ENCODE measurements at places on chromosomes 7 and 10.

DNA sequence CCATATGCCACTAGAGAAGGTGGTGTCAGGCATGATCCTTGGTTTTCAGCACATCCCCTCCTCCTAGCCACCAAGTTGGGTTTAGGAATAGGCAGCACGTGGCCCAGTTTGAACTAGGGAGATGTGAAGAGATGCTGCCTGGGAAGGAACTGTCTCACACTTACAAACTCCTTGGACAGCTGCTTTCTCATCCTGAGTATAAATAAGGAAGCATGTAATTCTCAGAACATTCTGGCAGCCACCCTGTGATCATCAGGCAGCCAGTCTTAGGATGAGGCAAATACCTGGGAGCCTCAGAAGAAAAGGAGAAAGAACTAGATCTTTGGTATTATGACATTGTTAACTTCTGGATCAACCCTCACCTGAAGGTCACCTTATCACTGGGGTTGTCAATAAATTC is 21.3 kb upstream of the XPNPEP1 start:
- no peak for DNase-seq

DNA sequence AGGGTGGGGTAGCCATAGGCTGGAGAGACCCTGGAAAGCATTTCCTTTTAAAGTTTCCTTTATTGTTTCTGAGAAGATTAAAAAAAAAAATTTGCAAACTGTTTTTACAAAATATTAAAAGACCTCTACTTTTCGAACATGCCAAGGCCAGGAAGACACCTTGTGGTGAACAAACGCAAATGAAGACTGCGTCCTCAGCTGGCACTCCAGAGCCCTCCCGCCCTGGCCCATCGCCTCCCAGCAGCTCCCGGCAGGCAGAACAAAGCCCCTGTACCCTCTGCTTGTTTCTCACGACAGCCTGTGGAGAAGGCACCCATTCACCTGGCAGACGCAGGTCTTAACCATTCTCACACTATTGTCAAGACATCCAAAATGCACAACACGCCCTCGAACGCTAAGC is 56.4 kb downstream of the ESYT2 start:
- no peak for DNase-seq

GRCh38 chr7:50068850-50069551 is 24.0 kb downstream of the ZPBP start:
- DNase-seq: peak; percentile 87

DNA sequence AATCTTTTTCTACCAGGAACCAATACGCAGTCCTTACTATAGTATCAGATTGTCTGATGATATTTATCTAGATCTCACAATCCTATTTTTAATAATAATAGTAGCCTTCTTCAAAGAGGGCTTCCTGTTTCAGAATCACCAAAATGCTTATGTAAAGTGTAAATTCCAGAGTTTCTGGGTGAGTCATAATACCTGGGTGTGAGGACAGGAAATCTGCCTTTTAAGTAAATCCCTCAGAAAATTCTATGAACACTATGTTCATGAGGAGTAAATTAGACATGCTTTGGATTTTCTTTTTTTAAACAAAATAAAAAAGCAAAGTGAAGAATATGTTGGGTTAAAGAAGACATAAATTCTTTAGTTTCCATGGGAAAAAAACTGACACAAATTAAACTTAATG is 20.5 kb downstream of the DKK1 start:
- peak; percentile 22 for DNase-seq

DNA sequence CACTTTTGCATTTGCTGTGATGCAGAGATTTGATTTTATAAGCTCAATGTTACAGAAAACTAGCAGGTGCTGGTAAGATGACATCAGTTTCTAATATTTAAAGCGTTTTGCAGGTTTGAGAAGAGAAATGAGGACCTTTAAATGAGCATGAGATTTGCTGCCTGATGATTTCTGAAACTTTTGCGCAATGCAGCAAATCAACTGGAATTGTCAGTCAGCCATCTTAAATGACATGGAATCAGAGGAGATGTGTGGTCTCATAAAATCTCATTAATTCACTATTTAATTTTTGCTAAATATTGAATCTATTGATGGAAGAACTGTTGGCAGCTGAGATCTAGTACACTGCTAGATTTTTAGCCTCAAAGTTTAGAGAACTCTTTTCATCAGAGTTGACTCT is 3.9 kb downstream of the RBM17 start:
- no peak for DNase-seq

DNA sequence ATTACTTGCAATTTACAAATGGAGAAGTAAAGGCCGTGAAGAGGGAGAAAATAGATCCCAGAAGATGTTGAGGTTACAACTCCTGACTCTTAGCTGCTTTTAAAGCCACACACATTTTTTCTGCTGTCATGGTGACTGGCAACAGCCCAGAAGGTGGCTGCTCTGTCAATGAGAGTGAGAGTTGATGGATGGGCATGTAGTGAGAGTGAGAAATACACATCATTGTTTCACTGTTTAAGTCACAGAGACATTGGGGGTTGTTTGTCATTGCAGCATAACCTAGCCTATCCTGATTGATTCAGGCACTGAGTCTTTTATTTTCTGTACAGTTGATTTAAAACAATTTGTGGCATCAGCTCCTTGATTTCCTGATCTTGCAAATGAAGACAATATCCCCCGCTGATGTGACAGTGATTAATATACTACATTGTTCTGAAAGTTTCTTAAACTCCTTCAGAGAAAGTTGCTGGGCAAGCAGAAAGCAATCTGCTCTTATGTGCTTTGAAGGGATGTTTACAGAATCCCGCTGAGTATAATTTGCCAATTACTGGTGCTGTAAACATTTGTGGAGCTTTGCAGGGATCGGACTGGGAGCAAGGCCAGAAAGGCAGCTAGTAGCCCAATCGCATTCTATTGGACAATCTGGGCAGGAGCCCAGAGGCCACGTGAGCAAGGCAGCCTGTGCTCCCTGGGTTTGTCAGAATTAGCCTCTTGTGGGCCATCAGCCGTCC is 229.6 kb downstream of the PRPF18 start:
- DNase-seq: peak; percentile 91

GRCh38 chr7:96089511-96089910 is 232.4 kb downstream of the SLC25A13 start:
- DNase-seq: no peak

DNA sequence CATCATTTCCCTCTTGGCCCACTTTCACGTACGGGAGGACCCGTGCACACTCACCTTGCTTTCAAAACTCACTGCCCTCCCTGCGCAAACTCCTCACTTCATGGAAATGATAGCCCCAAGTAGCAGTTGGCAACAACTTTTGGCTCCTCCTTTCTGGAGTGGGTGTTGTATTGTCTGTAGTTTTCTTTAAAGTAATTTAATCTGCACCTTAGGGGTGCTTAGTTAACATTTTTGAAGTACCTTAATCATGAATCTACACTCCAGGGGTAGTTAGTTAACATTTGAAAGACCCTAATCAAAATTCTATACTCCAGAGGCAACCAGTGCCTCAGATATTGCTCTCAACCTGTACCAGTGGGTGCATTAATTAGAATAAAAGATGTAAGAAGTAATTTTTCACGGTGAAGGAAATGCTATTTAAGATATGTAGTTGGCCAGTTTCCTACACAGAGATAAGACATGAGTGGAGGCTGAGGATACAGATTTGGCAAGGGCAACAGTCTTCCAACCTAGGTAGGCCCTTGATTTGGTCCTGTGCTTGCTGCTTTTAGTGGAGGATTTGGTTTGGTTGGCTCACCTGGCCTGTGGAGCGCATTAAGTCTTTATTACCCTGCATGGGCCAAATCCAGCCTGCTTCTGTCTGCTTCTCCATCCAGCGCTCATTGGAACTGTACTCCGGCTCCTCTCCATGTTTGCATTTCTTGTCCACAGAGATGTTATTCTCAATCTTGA is 93.0 kb downstream of the EXOC4 start:
- DNase-seq: no peak

DNA sequence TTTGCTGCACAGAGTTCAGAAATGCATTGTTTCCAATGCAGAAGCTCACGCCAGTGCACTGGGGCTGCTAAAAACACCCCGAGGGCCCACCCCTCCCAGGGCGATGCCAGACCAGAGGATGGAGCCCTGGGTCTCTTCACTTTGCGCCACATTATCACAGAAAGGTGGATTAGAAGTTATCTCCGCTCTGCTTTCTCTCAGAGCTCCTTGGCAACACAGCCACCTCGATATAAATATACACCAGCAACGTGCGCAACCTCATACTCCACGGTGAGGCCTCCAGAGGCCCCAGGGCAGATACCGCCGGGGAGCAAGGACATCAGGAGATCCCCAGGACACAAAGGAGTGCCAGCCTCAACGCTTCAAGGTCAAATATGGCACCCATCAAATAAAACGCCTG is 121.0 kb upstream of the TBX20 start:
- DNase-seq: no peak

Measured in astrocyte of the hippocampus (primary cell).